ENCODE measurements at places on chromosomes 7 and 10.

GRCh38 chr7:135342887-135343286 lies 109.2 kb downstream of the STRA8 start:
- DNase-seq = no peak

DNA sequence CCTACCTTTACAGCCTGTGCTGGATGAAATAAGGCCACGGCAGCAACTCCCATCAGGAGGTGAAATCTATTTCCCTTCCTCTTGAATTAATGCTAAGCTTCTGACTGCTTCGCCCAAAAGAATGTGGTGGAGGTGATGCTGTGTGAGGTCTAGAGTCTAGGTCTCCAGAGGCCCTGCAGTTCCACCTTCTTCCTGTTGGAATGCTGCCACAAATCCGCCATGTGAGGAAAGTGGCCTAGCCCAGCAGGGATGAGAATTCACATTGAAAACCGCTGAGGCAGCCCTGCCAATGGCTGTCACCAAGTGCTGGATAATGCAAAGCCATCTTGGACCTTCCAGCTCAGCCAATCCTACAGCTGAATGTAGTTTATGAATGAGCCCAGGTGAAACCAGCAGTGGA lies 28.0 kb downstream of the RHOBTB1 start:
- no peak for DNase-seq

DNA sequence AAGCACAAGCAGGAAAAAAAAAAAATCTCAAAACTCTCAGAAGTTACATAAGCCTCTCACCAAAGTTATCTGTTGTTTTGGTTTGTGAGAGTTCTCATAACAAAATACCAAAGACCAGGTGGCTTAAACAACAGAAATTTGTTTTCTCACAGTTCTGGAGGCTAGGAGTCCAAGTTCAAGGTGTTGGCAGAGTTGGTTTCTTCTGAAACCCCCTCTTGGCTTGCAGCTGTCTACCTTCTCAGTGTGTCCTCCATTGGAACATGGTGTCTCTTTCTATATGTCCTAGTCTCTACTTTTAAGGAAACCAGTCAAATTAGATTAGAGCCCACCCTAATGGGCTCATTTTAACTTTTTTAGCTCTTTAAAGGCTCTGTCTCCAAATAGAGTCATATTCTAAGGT lies 44.9 kb downstream of the TNKS2 start:
- DNase-seq = no peak

GRCh38 chr10:52391927-52392602 lies 78.0 kb downstream of the DKK1 start:
- DNase-seq = no peak

GRCh38 chr10:111732166-111732785 lies 451.3 kb downstream of the GPAM start:
- no peak for DNase-seq
